ENCODE measurements at places on chromosomes 16 and 17. TPM values are rescaled to one million over a fixed set of nuclear protein-coding genes. Genes with fewer than 3 reads are reported as not detected.

- DNase-seq = no peak
These were observed 16.3 kb downstream of the KANSL1 start for GRCh38 chr17:46176975-46177374.

GRCh38 chr17:56898874-56899273 lies 15.0 kb downstream of the TRIM25 start:
- DNase-seq = no peak

DNA sequence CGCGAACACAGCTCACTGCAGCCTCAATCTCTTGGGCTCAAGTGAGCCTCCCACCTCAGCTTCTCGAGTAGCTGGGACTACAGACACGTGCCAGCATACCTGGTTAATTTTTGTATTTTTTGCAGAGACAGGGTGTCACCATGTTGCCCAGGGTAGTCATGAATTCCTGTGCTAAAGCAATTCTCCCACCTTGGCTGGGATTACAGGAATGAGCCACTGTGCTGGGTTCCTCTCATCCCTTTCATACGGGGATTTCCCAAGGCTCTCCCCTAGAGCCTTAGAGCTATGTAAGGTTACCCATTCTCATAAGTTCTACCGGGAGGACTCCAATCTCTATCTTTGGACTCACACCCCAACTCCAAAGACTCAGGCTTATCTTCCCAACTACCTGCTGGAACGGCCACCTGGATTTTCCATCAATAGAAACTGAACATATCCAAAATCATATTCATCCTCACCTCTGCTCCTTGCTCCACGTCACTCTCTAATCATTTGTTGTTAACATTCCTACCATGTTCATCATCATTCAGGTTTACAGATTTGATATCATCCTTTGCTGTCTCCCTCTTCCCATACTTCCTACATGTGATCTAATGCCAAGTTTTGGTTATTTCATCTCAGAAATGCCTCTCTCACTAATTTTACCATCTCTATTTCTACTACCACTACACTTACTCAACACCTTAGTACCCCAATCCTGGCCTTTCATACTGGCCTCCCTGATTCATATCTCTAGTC lies 92.5 kb downstream of the NCOR1 start:
- DNase-seq = no peak

DNA sequence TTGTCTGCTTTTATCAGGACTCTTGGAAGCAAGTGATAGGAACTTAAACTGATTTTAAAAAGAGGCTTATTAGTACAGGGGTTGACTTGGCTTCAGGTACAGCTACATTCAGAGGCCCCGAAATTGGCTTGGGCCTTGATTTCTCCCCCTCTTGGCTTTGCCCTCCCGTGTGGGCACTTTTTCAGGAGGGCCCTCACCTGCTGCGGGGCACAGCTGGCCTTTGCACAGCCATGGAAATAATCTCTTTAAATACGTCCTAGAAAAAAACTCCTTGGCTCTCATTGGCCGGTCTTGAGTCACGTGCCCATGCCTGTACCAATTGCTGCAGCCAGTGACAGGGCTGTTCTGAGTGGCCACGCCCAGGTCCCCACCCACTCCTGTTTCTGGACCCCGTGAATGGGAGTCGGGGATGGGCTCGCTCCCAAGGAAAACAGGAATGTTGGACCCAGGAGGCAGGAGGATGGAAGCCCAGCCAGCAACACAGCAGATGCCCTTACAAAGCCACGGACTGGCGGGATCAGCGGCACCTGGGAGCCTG lies 15.0 kb downstream of the CA5A start:
- DNase-seq = no peak

KRT13 gene
- not detected for total RNA-seq

DNA sequence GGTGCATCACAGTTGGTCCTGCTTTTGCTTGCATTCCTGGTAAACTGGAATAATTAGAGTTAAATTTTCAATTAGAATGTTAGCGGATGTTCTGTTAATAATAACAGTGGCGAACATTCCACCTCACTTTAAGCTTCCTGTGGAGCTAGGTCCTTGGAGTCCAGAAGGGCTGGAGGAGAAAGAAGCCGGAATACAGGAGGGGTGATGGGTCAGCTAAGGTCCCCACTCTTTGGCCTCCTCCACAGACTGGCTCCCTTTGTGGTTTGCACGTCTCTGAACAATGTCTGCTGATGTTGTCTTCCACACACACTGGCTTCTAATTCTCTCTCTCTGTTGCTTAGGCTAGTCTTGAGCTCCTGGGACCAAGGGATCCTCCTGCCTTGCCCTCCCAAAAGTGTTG lies 35.0 kb upstream of the ETV4 start:
- no peak for DNase-seq

ANKS4B gene
- total RNA-seq = not detected

GRCh38 chr17:53492532-53492931 lies 330.2 kb upstream of the KIF2B start:
- DNase-seq = no peak

DNA sequence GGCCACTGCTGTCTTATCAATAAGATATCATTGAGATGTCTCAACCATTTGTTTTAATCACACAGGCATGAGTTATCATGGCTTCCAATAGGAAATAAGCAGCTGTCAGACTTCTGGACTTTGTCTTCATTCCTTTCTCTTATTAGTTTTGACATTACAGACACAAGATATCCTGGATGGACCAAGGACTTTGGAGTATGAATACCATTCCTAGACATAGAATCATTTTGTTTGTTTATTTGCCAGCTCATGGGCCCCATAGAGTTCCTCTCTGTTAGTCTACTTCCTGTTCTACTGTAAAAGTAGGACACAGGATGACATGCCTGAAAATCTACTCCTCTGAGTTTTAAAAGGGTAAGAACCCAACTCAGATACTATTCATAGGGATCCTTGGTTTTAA lies 77.7 kb upstream of the KCNJ16 start:
- peak; percentile 28 for DNase-seq

CRISPLD2 gene
- total RNA-seq = 29.3 TPM

- DNase-seq = no peak
These were observed 43.7 kb downstream of the GOSR1 start for GRCh38 chr17:30520882-30521281.

- peak; percentile 54 for DNase-seq
These were observed 87.0 kb downstream of the HELZ start for GRCh38 chr17:67157732-67158639.

GRCh38 chr16:84367750-84368307 lies 509 bp upstream of the ATP2C2 start:
- no peak for DNase-seq

DNA sequence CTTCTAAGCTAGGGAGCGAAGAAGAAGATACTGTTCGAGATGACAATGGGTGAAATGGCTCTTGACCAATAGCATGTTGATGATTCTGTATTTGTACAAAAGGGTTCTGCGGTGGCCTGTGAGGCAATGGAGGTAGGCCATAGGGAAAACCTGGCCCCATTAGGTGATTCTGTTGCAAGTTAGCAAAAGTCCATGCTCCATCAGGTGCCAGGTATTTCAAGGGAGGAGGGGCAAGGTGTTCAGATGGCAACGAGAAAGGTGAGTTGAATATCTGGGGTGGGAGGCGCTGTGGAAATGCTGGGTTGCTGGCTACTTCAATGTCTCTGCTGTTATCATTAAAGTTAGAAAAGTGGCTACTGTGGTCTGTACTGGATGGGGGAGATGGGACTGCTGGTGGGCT lies 62.8 kb downstream of the CACNG1 start:
- DNase-seq = no peak

CCL15 gene
- not detected for total RNA-seq

KRTAP2-1 gene
- total RNA-seq = not detected

SCGB1C2 gene
- not detected for total RNA-seq

DNA sequence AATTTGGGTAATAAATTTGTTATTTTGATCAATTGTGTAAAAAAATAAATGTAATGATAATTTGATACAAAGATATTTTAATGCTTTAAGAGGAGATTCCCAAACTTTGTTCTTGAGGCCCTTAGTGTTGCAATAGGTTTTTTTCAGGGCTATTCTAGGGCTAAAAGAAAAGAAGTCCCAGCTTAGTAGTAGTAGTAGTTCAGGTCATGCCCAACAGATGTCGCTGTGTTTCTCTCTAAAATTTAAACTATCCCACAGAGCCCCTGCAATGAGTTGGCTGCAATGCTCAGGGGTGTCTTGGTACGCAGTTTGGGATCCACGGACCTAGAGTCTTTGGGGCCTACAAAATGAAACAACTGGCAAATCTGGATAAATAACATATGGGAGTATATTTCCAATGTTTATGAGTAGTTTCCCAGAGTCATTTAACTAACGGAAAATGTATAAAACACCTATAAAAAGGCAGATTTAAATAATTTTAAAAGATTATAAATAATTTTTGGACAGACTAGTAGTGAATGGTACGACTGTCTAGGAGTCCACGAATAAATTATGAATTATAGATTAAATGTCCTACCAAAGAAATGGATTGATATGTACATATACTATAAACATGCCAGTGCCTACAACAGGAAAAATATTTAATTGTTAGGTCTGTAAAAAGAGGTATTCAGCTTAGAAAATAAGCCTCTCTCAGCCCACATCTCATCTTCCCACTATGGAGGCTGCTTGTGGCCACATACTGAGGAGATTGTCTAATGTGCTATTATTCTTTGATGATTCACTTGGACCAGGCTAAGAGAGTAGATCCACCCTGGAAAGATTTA lies 228.5 kb upstream of the PMFBP1 start:
- peak; percentile 82 for DNase-seq

DNA sequence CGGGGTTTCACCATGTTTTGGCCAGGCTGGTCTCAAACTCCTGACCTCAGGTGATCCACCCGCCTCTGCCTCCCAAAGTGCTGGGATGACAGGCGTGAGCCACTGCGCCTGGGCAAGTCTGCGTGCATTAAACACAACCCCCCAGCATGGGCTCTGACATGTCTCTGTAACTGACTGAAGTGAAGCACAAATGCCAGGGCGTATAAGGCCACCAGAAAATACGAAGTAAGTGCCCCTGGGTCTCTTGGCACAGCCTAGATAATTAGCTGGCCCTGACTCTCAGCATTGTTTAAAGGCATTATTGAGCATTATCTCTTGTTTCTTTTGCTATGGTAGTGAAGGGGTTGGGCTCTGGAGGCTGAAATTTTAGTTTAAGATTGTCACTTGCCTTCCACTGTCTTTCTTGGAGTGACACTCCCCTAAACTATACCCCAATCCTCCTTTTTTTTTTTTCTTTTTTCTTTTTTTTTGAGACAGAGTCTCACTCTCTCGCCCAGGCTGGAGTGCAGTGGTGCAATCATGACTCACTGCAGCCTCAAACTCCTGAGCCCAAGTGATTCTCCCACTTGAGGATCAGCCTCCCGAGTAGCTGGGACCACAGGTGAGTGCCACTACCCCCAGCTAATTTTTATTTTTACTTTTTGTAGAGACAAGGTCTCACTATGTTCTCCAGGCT lies 8.2 kb upstream of the SEC14L1 start:
- DNase-seq = no peak

- no peak for DNase-seq
These were observed 31.9 kb downstream of the POLR2A start for GRCh38 chr17:7515911-7516610.

OR3A3 gene
- not detected for total RNA-seq

Measured in fibroblast of the aortic adventitia (primary cell).